ENCODE measurements at places on chromosomes 5 and 9. TPM values are rescaled to one million over a fixed set of nuclear protein-coding genes. Genes with fewer than 3 reads are reported as not detected.

GRCh38 chr5:54837093-54837492, 148.3 kb downstream of the ESM1 start:
- H3K27ac ChIP-seq: no peak overlapping the region
- no peak for DNase-seq

- peak; percentile 73 for DNase-seq
- H3K4me3 ChIP-seq: no peak overlapping the region
These were observed 355.3 kb downstream of the BNC2 start for GRCh38 chr9:16515207-16515606.

- H3K4me1 ChIP-seq: no peaks in the 10 kb centered on the region
- H3K4me3 ChIP-seq: no peak overlapping the region
- no peaks in the 10 kb centered on the region for H3K27me3 ChIP-seq
- DNase-seq: no peak
- no peak overlapping the region for H3K27ac ChIP-seq
These were observed 17.7 kb downstream of the SLC25A48 start for GRCh38 chr5:135851915-135852845.

GRCh38 chr5:69033690-69034089, 60.1 kb upstream of the SLC30A5 start:
- H3K4me3 ChIP-seq: no peak overlapping the region
- H3K27ac ChIP-seq: no peak overlapping the region
- no peaks in the 10 kb centered on the region for H3K27me3 ChIP-seq
- no peaks in the 10 kb centered on the region for H3K4me1 ChIP-seq

DNA sequence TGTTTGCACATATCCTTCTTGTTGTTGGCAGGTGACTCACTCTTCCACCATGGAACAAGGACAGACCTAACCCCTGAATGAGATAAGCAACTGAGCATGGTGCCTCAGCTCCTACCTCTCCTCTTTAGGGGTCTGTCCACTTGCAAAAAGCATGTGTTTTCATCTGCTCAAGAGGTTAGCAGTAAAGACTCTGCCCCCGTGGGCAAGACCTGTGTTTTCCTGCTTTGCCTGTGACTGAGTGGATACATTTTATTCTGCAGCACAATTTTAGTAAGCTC, 111.0 kb upstream of the LIFR start:
- no peaks in the 10 kb centered on the region for H3K36me3 ChIP-seq
- no peaks in the 10 kb centered on the region for H3K27me3 ChIP-seq
- H3K4me3 ChIP-seq: no peak overlapping the region
- peaks cover 3% of the 10 kb centered on the region for H3K4me1 ChIP-seq
- no peak overlapping the region for H3K27ac ChIP-seq
- no peak for DNase-seq

DNA sequence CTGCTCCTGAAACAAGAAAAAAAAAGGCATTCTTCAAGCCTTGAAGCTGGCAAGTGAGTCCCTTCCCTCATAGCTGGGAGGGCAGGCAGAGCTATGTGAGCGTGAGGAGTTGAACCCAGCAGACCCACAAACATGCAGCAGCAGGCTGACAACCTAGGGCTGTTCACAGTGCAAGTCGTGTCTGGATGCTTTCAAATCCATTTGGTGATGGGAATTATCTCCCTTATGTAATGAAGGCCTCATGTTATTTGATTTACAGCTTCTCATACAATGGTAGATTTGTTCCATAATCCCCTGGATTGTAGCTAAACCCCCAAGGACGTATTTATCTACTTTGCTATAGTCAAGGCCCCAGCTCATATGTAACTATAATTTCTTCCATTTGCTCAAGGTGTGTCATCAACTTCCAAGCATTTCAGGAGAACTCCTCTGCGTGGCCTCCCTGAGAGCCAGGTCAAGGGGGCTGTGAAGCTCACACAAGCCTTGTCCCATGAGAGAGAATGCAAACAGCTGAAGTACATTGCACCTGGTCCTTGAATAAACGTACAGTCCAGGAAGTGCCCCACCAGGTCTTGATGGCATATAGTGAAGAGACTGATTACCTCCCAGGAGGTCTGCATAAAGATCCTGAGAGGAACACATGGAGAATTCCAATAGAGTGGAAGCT, 124.8 kb upstream of the SLC1A3 start:
- H3K4me1 ChIP-seq: no peaks in the 10 kb centered on the region
- DNase-seq: no peak
- H3K36me3 ChIP-seq: no peaks in the 10 kb centered on the region
- H3K27ac ChIP-seq: no peak overlapping the region

DNA sequence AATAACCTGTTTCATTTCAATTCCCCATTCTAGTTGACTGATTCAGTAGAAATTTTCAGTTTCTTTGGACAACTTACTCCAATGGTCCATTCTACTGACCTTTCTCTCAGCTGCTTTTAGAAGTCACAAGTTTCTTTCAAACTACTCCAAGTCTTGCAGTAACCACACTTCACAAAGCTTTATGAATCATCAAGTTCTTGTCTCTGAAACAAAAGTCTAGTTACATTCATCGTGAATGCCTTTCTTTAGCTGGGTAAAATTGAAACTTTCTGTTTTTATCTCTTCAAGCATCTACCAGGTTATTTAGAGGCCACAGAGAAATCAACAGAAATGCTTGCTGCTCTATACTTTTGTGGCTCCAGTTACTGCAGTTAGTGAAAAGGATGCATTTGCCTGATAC, 405.4 kb downstream of the TMEM232 start:
- no peaks in the 10 kb centered on the region for H3K36me3 ChIP-seq
- H3K4me1 ChIP-seq: no peaks in the 10 kb centered on the region
- H3K27me3 ChIP-seq: no peaks in the 10 kb centered on the region

- DNase-seq: no peak
- no peak overlapping the region for H3K27ac ChIP-seq
- no peak overlapping the region for H3K4me3 ChIP-seq
- no peaks in the 10 kb centered on the region for H3K27me3 ChIP-seq
- no peaks in the 10 kb centered on the region for H3K4me1 ChIP-seq
- H3K36me3 ChIP-seq: no peaks in the 10 kb centered on the region
These were observed 28.6 kb upstream of the GTF2H2C start for GRCh38 chr5:69531406-69531801.

DNA sequence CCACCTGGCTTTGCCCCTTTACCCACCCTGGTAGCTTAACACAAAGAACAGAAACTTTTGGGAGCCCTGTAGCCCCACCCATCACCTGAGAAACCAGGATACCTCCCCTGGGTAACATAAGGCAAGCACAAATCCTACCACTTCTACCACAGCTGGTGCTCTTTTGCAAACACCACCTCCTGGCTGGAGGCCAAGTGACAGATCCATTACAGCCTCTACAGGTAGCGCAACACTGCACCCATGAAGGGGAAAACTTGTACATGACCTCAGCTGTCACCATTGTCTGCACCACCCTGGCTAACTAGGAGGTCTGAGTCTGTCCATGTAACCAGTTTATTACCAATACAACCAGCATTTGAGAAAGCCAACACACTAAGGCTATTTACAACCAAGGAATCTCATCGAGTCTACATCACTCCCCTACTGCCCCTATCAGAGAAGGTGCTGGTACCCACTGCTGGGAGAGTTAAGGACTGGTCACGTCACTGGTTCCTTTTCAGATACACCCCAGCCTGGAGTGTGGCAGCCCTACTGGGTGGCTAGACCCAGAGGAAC, 128.6 kb downstream of the PJA2 start:
- no peaks in the 10 kb centered on the region for H3K4me1 ChIP-seq
- no peak overlapping the region for H3K27ac ChIP-seq
- no peaks in the 10 kb centered on the region for H3K36me3 ChIP-seq
- DNase-seq: no peak
- H3K27me3 ChIP-seq: no peaks in the 10 kb centered on the region

DNA sequence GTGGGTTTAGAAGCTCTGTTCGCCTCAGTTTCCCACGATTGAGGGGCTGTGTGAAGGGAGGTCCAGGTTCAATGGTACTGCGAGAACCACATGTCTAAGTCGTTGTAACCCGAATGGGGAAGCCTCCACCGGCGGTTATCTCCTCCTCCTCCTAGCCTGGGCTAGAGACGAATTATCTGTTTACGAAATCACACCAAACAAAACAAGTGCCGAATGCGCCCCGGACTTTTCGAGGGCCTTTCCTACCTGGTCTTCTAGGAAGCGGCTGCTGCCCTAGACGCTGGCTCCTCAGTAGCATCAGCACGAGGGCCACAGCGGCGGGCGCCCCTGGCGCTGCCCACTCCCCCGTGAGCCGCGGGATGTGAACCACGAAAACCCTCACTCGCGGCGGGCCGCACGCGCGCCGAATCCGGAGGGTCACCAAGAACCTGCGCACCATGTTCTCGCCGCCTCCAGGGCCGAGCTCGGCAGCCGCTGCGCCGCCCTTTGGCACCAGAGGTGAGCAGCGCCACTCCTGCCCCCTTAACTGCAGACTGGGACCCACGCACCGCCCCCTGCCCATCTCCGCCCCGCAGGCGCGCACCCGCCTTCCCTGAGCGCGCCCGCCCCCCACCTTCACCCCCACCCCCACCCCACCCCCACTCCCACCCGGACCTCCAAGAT, at the start of gene CDKN2A:
Gene CDKN2A, minus strand, starts transcription at position 500 of the 663 bp plus-strand sequence.
- H3K4me3 ChIP-seq: peak within 1 kb of the TSS; percentile 92
- no peaks in the 10 kb centered on the region for H3K36me3 ChIP-seq
- H3K27me3 ChIP-seq: peaks cover 34% of the 10 kb centered on the region
- peak within 1 kb of the TSS; percentile 75 for H3K27ac ChIP-seq

DNA sequence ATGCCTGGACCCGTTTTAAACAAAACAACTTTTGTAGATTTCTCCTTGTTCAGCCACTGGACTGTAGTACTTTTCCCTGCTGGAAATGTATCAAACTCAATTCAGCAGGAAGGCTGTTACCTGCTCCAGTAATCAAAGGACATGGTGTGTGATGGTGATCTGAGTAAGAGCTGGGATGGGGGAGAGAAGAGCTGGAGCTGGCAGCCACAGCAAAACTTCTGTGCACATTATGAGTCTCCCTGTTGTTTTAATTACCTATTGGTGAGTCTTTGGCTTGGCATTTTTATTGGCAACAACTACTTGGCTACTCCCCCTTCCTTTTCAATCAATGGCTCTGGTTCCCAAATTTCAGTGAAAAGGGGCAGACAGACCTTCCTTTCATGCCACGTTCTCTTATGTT, 9.7 kb downstream of the NREP start:
- H3K4me3 ChIP-seq: no peak overlapping the region
- no peaks in the 10 kb centered on the region for H3K36me3 ChIP-seq
- H3K4me1 ChIP-seq: peaks cover 53% of the 10 kb centered on the region
- DNase-seq: no peak

DNA sequence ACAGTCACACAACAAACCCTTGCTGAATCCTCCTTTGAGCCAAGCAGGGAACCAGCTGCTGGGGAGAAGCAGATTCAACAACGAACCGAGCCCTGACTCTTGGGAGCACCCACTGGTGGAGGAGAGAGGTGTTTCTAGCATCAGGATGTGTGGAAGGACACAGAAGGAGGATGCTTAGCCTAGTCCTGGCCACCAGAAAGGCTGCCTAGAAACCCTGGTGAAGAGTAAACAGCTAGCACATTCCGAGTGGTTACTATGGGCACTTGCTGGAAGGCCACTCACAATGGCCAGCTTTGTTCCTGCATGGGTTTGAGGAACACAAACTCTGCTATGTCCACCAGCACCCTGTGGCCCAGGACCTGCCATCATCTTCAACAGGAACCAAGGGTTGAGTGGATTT, 1.8 kb downstream of the TIFAB start:
- no peaks in the 10 kb centered on the region for H3K36me3 ChIP-seq
- H3K4me1 ChIP-seq: no peaks in the 10 kb centered on the region
- H3K4me3 ChIP-seq: no peak overlapping the region

- H3K36me3 ChIP-seq: peaks cover 11% of the 10 kb centered on the region
- no peak overlapping the region for H3K27ac ChIP-seq
- DNase-seq: no peak
These were observed 61.1 kb downstream of the CD180 start for GRCh38 chr5:67135381-67135984.

- no peak for DNase-seq
- H3K36me3 ChIP-seq: no peaks in the 10 kb centered on the region
- H3K4me1 ChIP-seq: no peaks in the 10 kb centered on the region
These were observed 271.1 kb upstream of the NMUR2 start for GRCh38 chr5:152676196-152676595.

- H3K4me1 ChIP-seq: no peaks in the 10 kb centered on the region
- no peak overlapping the region for H3K27ac ChIP-seq
- DNase-seq: no peak
- peaks cover 25% of the 10 kb centered on the region for H3K27me3 ChIP-seq
These were observed 66.2 kb downstream of the FOXD1 start for GRCh38 chr5:73382401-73382740.

GRCh38 chr5:135116160-135116561, 82.1 kb upstream of the PITX1 start:
- no peaks in the 10 kb centered on the region for H3K4me1 ChIP-seq
- H3K27me3 ChIP-seq: no peaks in the 10 kb centered on the region
- H3K36me3 ChIP-seq: no peaks in the 10 kb centered on the region
- no peak overlapping the region for H3K27ac ChIP-seq
- no peak for DNase-seq

DNA sequence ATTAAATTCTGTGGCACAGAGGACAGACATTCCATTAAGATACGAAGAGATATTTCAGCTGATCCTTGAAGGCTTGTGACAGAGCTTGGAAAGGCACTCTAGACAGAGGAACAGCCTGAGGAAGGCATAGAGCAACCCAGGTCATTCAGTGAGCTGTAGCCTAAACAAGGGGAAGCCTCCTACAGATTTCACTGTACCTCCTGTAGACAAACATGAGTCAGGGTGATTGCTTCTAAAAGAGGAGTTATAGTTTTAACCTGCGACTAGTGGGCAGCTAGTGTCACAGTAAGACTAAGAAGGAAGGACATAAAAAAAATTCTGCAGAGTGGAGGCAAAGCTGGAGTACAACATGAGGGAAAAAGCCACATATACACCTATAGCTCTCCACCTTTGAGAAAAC, 43.5 kb upstream of the ANKDD1B start:
- H3K27me3 ChIP-seq: no peaks in the 10 kb centered on the region
- H3K36me3 ChIP-seq: no peaks in the 10 kb centered on the region
- peak overlapping the region; percentile 75 for H3K27ac ChIP-seq
- no peak overlapping the region for H3K4me3 ChIP-seq

- no peaks in the 10 kb centered on the region for H3K4me1 ChIP-seq
- no peaks in the 10 kb centered on the region for H3K36me3 ChIP-seq
- no peak overlapping the region for H3K27ac ChIP-seq
- DNase-seq: no peak
These were observed 179.1 kb upstream of the GNA14 start for GRCh38 chr9:77827104-77827784.

GRCh38 chr5:144191531-144191930, 20.9 kb downstream of the KCTD16 start:
- H3K27ac ChIP-seq: no peak overlapping the region
- DNase-seq: no peak
- H3K27me3 ChIP-seq: no peaks in the 10 kb centered on the region
- no peak overlapping the region for H3K4me3 ChIP-seq
- H3K36me3 ChIP-seq: no peaks in the 10 kb centered on the region
- peaks cover 6% of the 10 kb centered on the region for H3K4me1 ChIP-seq

C9orf50 gene
- 1.2 TPM for total RNA-seq

BHMT gene
- 0.33 TPM for total RNA-seq

ANKRD20A1 gene
- total RNA-seq: 1.7 TPM

SPATA31A3 gene
- not detected for total RNA-seq

TMC1 gene
- 1.5 TPM for total RNA-seq

SEMA6A gene
- 55.7 TPM for total RNA-seq

CEL gene
- total RNA-seq: 0.36 TPM

ABO gene
- 1.1 TPM for total RNA-seq

RARS1 gene
- 91.1 TPM for total RNA-seq

ACOT12 gene
- total RNA-seq: not detected
